ENCODE measurements at places on chromosomes 3 and 15.

DNA sequence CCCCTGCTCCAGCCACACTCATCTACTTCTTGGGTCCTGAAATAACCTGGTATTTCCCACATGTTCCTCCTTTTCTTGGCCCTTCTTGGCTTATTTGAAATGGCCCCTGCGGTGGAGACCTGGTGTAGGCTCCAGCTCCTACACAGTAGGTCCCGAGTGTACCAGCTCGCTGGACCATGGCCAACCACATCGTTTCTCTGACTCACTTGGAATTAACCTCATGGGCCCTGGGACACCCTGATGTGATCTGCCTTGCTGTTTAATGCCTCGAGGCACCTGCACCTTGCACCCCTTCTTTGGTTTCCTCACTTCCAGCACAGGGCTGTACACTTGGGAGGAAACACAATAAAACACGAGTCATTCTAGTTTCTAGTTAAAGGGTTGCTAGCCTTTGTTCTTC is 60.3 kb downstream of the FEM1B start:
- no peak for DNase-seq

- DNase-seq: no peak
Measured at GRCh38 chr15:47399100-47399499, 318.2 kb upstream of the SEMA6D start.

GRCh38 chr3:42800251-42800650 is 4.0 kb downstream of the HIGD1A start:
- no peak for DNase-seq

- DNase-seq: no peak
Measured at GRCh38 chr3:43288366-43288765, 2.0 kb downstream of the SNRK start.

GRCh38 chr15:66864086-66864830 is 162.2 kb downstream of the SMAD6 start:
- no peak for DNase-seq
